ENCODE measurements at places on chromosomes 7 and 10.
A peak's percentile ranks its signal among the peaks of the same experiment; 100 is the strongest.

DNA sequence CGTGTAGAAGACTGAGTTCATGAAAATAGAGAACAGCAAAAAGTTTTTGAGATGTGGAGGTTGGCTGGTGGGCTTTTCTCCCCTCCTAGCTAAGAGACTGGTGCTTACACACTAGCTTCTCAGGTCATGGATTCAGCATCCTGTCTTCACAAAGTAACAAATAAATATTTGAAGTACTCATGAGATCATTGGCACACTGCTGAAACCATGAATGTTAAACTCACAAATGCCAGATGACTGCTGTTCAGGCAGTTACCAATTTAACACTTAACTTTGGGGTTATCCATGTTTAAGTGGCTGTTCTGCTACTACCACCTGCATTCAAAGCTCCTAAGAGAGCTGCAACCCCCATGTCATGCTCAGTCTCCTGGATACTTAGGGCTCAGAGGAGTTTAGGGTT lies 119.0 kb upstream of the BET1 start:
- no peak for DNase-seq

DNA sequence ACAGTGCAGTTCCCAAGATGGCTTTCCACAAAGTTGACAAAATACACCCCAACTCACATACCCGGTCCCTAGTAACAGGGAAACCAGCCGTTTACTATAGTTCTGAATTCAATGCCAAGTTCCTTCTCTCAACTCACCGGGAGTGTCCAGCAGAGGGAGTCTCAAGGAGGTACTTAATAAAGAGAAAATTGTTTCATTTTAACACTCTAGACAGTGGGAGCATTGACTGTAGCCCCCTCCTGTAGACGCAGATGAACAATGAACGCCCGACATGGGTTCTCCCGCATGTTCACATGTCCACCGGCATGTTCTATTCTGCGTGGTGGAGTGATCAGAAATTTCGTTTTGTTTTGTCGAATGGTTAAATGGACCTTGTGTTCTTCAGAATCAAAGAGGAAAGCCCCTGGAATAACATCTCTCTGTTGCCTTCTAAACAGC lies 1.9 kb downstream of the HIPK2 start:
- DNase-seq, result no peak

DNA sequence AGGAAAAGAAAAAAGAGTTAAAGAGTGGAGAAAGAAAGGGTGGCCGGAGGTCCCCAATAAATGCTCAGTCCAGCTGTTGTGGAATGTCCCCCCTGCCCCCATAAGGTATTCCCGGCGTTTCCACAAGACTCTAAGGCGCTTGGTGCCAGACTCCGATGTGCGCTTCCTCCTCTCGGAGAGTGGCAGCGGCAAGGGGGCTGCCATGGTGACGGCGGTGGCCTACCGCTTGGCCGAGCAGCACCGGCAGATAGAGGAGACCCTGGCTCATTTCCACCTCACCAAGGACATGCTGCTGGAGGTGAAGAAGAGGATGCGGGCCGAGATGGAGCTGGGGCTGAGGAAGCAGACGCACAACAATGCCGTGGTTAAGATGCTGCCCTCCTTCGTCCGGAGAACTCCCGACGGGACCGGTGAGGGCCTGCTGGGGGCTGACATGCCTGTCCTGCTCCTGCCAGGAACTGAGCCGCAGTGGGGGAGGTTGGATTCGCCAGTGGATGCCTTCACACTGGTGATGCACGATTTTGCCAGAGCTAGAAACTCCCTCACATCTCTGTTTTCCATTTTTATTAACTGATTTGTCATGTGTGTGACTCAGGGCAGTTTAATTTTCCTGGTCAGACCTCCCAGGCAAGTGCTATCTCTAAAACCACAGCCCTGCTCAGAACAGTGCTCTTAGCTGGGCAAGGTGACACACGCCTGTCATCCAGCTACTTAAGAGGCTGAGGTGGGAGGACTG lies 34.2 kb downstream of the TACR2 start:
- DNase-seq, result no peak

DNA sequence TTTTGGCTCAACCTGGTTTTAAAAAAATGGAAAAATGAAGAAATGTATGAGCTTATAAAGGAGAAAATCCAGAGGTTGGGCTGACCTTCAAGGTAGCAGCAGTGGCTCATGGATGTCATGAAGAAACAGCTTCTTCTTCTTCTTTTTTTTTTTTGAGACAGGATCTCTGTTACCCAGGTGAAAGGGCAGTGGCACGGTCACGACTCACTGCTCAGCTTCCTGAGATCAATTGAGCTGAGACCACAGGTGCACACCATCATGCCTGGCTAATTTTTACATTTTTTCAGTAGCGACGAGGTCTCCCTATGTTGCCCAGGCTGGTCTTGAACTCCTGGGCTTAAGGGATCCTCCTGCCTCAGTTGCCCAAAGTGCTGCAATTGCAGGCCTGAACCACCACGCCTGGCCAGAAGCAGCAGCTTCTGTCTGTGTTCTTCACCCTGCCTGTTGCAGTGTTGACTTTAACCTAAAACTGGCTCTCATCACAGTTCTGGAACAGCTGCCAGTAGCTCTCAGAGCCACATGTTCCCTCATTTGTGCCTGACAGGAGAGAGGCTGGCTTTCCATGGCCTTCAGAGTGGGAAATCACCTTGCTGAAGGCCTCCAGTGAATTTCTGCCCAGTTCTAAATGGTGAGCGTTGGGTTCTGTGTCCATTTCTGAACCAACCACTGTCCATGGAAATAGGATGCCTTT lies 117.7 kb downstream of the PFKFB3 start:
- DNase-seq, result no peak

DNA sequence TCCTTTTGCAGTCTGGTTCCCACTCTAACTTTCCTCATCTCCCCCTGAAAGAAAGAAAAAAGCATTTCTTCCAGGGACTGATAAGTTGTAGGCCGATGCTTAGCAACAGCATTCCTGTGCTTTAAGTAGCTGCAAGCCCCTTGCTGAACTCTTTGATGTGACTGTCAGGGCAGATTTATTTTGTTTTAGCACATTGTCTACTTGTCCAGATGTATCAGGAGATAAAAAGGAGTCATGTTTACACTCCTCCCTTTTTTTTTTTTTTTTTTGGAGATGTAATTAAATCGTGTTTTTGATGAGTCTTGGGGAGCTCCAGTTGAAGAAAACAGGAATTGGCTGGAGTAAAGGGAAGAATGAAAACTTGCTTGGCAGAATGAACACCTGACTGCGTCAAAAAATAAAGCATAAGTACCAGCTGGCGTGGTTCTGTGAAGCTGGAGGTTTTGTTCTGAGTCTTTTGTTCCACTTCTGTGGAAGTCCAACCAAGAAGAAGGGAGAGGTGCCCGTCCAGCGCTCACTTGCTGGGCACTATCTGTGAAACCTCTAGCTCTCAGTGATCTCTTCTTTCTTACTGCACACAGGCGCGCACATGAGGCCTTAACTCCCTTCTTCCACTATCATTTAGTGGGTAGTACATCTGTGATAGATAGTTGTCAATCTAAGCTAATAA lies 871.7 kb downstream of the LRMDA start:
- no peak for DNase-seq

GRCh38 chr10:69629897-69630650 lies at the start of gene FAM241B:
Gene FAM241B (plus strand): TSS chr10:69630247. CDS start chr10:69631744, 1,497 bp downstream.
- peak; percentile 69 for DNase-seq

GRCh38 chr10:84214612-84215235 lies 10.6 kb downstream of the LRIT2 start:
- DNase-seq, result no peak

- DNase-seq, result no peak
These were observed 16.2 kb upstream of the NME8 start for GRCh38 chr7:37832194-37832593.

DNA sequence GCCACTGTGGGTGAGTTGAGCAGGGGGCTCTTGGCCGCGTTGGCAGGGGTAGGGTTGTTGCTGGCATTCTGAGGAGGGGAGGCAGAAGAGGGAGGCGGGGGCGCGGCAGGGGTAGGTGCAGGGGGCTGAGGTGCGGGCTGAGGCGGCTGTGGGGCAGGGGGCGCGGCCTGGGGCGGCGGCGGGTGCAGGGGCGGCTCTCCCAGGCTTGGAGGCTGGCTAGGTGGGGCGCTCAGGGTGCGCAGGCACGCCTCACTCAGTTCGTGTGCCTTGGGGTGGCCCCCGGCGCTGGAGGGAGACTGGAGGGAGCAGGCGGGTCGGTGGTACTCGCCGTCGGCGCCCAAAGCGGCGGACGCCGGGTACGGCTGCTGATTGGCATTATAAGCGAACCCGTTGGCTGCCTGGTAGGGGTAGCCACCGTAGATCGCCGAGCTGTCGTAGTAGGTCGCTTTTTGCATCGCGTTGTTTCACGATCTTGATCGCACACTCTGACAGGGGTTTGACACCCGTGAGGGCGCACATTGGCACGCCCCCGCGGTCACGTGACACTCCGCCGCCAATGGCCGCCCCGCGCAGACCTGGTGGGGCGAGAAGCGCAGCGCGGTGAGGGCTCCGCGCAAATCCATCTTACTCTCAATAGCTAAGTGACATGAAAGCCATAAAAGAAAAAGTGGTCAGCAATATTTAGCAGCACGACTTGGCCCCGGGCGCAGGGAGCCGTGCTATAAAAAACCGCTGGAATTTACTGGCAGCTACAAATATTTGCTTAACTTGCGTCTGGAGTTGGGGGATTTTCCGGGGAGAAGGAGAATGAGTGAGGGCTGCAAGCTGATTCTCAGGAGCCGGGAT lies 7.9 kb upstream of the HOXA2 start:
- no peak for DNase-seq

- no peak for DNase-seq
These were observed 13.9 kb downstream of the TAS2R60 start for GRCh38 chr7:143456992-143457793.

DNA sequence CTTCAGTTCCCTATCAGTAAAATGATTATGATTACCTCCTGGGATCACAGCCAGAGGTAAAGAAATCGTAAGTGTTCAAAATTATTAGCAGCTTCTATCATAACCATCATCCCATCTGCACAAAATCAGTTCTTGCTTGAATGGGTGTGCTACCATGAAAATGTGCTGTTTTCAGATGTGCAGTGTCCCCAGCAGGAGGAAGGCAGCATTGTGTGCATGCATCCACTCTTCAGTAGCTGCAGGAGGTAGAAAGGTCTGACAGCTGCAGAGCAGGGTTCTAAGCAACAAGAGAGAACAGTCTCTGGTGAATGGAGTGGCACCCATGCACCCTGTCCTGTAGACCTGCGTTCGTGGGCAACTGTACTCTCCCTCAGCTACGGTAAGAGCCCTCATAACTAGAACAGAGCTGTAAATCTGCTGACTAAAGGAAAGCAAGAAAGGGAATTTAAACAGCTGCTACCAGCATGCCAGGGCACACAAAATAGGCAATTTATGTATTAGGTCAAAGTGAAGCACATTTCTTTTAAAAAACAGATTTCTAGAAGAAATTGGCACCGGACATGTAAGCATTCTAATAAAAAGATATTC lies 21.2 kb downstream of the VSTM2A start:
- no peak for DNase-seq

- no peak for DNase-seq
These were observed 678.9 kb upstream of the TEX47 start for GRCh38 chr7:89474456-89474855.

GRCh38 chr10:79475877-79476276 lies 30.5 kb upstream of the ZCCHC24 start:
- DNase-seq, result no peak

GRCh38 chr7:22252936-22253536 lies 103.9 kb downstream of the RAPGEF5 start:
- DNase-seq, result no peak

All from activated naive CD4-positive, alpha-beta T cell (primary cell).